ENCODE measurements at places on chromosomes 12 and 14.

DNA sequence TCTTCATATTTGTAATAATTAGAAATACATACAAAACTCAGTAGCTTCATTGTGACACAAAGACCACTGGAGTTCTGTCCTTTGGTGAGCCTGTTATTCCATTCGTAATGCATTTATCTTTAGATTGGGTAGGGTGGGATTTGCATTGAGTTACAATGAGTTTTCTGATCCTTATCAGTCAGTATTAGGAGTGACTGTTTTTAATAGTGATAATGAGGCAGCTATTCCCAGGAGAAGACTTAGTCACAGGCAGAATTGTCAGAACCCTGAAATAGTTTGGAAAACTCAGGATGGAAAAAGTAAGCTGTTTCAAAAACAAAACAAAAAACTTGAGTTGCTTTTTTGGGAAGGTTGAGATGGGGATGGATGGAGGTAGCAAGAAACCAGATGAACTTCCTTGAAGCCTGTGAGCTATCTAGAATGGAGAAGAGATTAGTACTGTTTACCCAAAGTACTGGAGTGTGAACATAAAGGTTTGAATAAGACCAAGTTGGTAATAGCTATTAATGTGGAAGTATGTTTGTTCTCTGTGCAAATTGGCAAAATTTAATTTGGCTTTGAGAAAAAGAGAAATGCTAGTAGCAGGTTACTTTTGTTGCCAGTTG lies 38.6 kb downstream of the FBXO34 start:
- DNase-seq, result no peak

DNA sequence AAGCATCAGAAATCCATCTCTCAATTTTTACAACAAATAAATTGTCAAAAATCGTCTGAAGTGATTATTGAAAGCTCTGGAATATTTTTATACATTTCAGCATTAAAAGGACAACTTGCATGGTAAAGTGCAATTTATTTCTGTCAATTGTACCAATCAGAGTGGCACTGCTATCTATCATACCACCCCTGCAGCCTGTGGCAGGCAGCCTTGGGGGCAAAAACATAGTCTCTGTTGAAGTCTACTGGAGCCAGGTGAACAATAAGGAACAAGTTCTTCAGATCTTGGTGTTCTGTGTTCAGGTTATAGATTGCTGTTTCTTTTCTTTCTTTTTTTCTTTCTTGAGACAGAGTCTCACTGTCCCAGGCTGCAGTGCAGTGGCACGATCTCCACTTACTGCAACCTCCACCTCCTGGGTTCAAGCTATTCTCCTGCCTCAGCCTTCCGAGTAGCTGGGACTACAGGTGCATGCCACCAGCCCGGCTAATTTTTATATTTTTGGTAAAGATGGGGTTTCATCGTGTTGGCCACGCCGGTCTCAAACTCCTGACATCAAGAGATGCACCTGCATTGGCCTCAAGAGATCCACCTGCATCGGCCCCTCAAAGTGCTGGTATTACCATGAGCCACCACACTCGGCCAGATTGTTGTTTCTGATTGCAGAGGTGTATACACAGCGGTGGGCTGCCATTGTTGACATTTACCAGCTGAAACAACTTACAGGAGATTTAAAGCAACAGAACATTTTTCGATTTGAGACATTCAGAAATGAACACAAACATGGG lies 629.6 kb downstream of the SLC16A7 start:
- no peak for DNase-seq

GRCh38 chr12:75212072-75212471 lies 2.4 kb upstream of the KCNC2 start:
- DNase-seq, result no peak

GRCh38 chr12:70329728-70330127 lies 36.4 kb upstream of the KCNMB4 start:
- DNase-seq, result no peak

- no peak for DNase-seq
These were observed 120.1 kb downstream of the SMOC1 start for GRCh38 chr14:69999261-69999674.

DNA sequence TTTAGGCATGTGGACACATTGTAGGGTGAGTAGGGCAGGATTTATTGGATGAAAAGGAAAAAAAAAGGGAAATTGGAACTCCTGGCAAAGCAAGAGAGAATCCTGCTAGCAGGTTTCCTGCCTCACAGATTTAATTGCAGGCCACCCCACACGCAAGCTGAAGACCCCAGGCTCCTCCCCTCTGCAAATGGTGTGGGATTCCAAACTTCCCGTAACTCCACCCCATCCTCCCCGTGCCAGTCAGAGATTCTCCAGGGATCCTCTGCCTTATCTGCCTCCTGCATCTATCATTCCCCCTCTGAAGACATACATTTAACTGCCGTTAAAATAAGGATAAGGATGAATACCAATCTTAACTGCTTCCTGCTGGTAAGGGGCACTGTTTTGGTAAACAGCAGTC lies 249.8 kb upstream of the GARIN2 start:
- DNase-seq, result no peak

DNA sequence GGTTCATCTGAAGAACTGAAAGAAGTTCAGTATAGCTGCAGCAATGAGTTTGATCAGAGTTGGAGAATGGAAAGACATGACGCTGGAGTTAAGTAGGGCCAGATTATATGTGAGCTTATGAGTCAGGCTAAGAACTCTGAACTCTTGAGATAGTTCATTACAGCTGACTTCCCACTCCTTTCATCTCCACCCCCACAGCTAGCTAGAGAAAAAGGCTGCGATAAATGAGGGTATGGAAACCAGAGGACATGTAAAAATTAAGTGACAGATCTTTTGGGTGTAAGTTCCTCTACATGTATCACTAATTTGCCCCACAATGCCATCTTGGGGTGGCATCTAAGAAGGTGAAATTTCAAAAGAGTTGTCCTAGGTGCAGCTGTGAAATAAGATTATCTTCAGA lies 28.6 kb downstream of the PYM1 start:
- no peak for DNase-seq

DNA sequence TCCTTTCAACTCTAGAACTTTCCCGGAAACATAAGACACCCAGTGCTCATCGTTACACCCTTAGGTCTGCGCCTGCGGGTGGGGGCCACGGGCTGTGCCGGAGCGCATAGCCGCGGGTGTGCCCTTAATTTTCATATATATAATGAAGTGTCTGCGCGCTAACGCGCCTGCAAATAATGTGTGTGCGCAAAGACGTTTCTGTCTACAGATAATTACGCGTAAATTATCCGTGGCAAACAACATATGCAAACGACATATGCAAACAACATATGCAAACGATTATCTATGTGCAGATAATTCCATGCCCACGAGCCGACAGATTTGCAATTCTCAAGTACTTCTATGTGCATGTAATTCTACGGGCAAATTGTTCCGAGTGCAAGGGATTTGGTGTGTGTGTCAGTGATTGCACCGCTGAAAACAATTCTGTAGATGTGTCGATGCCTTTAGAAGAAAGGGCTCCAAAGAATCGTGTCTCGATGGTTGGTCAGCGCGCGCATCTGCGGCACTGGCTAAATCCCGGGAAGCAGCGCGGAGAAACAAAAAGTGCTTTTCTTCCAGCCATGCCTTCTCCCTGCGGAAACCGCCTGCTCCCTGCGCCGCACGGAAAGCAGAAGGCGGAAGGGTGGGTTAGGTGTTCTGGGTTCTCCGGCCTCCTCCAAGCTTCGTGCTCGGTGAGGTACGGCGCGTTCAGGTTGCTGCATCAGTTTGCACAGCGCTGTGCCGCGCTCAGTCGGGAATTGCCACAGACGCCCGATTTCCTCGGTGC lies 34.5 kb upstream of the TBX5 start:
- DNase-seq, result no peak

GRCh38 chr12:34605955-34606748 lies 583.9 kb downstream of the ALG10 start:
- no peak for DNase-seq

- no peak for DNase-seq
These were observed 15.3 kb upstream of the ARID4A start for GRCh38 chr14:58282925-58283593.

DNA sequence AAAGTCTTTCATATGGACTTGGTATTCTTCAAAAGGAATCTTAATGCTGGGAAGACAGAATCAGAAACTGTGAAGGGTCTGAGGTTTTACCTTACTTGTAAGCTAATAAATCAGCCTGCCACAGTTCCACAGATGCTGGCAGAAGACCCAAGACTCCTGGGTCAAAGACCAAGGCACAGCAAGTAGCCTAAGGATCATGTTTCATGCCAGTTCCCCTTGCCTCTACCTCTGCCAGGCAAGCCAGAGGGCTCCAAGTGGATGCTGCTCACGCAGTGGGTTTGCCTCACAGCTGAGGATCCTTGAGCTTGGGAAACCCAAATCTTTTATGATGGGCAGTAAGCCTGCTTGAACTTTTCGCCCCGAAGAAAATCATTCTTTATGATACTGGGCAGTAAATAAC lies 15.2 kb upstream of the RXYLT1 start:
- DNase-seq, result no peak

- DNase-seq, result no peak
These were observed 10.8 kb upstream of the CEBPE start for GRCh38 chr14:23129759-23130316.

DNA sequence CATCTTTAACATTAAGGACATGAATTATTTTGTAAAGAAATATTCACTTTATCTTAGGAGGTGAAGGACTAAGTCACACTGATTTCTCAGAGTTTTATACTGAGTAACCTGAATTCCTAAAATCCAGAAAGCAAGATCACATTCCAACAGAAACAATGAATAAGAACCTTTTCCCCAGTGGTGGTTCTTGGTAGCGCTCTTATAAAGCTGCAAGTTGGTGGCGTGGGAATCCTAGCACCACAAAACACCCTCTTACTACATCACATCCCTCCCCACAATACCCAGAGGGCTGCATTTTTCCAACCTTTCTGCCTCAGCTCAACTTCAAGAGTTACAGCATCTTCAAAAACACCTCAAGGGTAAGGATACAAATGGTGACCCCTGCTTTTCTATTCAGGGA lies 44.0 kb upstream of the SMUG1 start:
- no peak for DNase-seq
